Esophagus muscularis mucosa (tissue), 4 donors: ENCODE measurements at places on chromosomes 4 and X. TPM values are rescaled to one million over a fixed set of nuclear protein-coding genes. Genes with fewer than 3 reads are reported as not detected.

The NEXMIF gene
- total RNA-seq, result 5.1 TPM

The ADGRL3 gene
- 4.6 TPM for total RNA-seq

The RAB9B gene
- total RNA-seq, result 11.6 TPM

GRCh38 chr4:145521282-145521681 is 39.6 kb downstream of the SMAD1 start:
- H3K36me3 ChIP-seq, result no peaks in the 10 kb centered on the region
- no peaks in the 10 kb centered on the region for H3K27me3 ChIP-seq
- H3K27ac ChIP-seq, result no peak overlapping the region
- H3K4me3 ChIP-seq, result no peak overlapping the region
- peaks cover 31% of the 10 kb centered on the region for H3K4me1 ChIP-seq

GRCh38 chr4:93896516-93896915 is 68.0 kb downstream of the ATOH1 start:
- DNase-seq, result no peak
- no peaks in the 10 kb centered on the region for H3K4me1 ChIP-seq
- H3K4me3 ChIP-seq, result no peak overlapping the region
- H3K27ac ChIP-seq, result no peak overlapping the region
- H3K27me3 ChIP-seq, result no peaks in the 10 kb centered on the region
- H3K36me3 ChIP-seq, result no peaks in the 10 kb centered on the region

- H3K27ac ChIP-seq, result no peak overlapping the region
- no peaks in the 10 kb centered on the region for H3K27me3 ChIP-seq
- H3K4me3 ChIP-seq, result no peak overlapping the region
These were observed 47.9 kb upstream of the PLAC1 start for GRCh38 chrX:134706138-134706537.
